ENCODE measurements at places on chromosomes 5 and 9.

- DNase-seq: no peak
These were observed 43.7 kb upstream of the SHOC1 start for GRCh38 chr9:111838439-111838838.

- DNase-seq: no peak
These were observed 33.3 kb upstream of the FAM170A start for GRCh38 chr5:119596046-119596445.

DNA sequence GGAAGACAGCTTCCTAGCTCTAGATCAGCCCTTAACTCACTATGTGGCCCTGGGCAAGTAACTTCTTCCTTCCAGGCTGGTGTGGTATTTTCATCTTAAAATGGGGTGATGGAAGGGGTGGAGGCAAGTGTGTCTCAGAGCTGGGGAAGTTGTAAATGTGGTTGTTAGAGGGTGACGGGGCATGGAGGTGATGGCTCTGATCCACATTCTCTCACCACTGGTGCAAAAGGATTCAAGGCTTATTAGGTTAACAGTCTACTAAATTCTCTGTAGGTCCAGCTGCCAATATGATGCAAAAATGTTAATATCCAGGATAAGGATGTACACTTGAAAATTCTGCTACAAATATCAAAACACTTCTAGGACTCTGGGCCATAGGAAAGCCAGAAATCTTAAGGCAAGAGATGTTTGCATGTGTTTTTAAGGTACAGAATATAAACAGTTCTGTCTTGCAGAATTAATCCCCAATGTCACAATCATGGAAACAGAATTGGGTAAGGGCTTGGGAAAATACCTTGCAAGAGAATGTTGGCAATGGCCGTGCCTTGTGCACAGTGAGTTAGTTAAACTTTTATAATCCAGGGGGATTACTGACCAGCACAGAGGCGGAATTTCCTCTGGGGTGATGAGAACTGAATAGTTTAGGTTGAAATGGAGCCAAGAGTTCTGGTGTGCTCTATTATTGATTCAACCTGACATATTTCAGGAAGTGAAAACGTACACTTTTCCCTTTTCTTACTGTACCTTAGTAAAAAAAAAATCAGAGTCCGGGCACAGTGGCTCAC is 19.8 kb downstream of the TNFSF15 start:
- DNase-seq: no peak

DNA sequence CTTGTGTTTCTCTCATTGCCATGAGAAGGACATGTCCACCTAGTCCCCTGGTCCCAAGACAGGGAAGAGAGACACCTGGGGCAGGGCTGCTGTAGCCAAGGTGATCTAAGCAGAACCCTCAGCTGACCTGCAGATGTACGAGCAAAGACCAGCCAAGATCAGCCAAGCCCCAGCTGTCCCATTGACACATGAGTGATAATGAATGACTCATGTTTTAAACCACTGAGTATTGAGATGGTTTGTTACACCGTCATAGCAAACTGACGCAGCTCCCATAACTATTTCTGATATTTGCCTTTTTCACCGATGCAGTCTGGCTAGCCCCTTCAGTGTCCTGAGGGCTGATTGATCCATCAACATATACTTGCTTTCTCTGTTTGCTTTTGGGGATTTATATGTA is 6.7 kb downstream of the OR1K1 start:
- DNase-seq: no peak

GRCh38 chr5:159340511-159340910 is 10.2 kb upstream of the IL12B start:
- no peak for DNase-seq

DNA sequence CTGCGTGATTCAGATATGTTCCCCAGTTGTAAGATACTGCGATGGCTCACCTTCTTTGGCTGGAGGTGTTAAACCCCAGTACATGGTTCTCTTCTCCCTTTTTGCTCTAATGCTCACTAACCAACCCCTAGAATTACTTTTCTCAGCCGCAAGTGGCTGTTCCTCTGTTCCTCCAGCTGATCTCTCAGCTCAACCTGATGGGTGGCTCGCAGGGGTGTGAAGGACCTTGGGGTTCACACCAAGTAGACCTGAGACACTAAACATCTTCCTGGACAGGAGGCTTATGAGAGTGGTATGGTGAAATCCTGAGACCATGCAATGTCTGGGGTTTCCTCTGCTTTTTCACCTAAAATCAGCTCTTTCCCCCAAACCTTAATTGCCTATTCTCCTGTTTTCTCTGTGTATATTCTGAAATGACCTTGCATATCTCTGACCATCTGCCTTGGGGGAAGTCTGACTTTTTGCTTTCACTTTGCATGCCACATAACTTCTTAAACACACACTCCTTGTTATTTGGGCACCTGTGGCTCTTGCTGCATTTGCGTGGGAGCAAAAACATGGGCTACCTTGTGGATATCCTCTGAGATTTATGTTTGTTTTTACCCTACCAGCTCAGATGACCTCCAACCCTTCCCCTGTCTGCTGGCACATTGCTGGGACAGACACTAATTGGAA is 15.9 kb upstream of the IFNA14 start:
- DNase-seq: no peak

DNA sequence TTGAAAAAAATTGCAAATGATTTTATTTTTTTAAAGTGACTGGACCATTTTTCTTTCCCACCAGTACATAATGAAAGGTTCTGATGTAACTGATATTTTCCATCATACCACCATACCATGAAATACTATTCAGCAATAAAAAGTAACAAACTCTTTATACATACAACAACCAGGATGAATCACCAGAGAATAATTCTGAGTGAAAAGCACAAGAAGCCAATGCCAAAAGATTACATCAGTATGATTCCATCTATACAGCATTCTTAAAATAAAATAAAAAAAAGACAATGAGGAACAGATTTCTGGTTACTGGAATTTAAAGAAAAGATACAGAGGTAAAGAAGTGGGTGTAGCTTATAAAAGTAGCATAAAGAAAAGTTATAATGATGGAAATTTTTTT is 423.7 kb upstream of the ST8SIA4 start:
- DNase-seq: no peak

- no peak for DNase-seq
These were observed 12.4 kb downstream of the NUDT2 start for GRCh38 chr9:34341659-34342295.

DNA sequence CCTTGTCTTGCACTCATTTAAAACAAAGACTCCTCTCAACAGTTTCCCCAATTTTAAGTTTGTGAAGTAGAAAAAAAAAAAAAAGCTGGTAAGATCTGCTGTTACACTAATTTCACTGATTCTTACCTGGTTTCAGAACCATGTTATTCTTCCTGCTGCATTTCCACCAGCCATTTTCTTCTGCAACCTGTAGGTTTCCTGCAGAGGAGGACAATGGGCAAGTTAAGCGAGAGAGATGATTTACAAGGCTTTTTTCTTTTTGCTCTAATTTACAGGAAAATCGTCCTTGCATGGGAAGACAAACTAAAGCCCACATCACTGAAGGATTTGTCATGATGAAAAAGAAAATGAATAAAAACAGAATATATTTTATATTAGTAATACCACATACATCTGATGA is 86.0 kb upstream of the SMARCA2 start:
- no peak for DNase-seq

- DNase-seq: no peak
These were observed 201.2 kb downstream of the TSSK1B start for GRCh38 chr5:113233606-113234005.

- DNase-seq: no peak
These were observed 45.7 kb downstream of the SH3GL2 start for GRCh38 chr9:17624571-17624970.

DNA sequence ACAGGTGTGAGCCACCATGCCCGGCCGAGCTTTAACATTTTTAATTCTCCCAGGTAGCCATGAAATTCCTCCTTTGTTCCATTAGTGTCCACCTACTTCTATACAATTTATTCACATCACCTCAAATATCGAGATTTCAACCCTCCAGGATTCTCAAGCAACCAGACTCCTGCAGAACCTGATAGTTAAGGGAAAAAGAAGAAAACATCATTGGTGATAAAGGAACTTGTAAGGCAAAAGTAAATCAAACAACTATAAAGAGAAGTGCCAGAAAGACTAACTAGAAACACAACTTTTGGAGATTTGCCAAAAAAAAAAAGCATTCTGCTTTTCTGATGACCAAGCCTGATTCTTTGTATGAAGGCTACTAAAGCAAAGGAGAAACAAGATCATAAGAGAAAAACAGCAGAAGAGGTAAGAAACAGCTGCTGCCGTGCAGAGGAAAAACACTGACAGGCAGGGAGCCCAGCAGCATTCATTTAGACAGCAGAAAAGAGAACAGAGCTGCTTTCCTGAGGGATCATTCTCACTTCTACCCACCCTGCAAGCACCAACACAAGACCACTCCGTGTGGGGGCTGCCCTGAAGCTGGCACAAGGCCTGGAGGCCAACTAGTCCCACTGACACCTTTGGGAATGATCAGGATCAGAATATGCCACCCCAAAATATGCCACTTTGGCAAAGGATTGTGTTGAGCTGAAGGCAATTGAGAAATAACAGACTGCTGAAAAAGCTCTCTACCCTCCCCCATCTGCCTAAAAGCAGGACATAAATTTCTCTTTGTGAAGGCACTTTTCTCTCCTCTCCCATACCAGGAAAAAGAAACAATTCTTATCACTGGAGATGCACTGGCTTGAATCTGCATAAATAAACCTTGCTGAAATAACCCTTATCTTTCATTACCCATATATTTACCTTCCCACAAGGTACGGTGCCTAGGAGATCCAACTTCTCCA is 75.1 kb downstream of the ALDH7A1 start:
- no peak for DNase-seq

DNA sequence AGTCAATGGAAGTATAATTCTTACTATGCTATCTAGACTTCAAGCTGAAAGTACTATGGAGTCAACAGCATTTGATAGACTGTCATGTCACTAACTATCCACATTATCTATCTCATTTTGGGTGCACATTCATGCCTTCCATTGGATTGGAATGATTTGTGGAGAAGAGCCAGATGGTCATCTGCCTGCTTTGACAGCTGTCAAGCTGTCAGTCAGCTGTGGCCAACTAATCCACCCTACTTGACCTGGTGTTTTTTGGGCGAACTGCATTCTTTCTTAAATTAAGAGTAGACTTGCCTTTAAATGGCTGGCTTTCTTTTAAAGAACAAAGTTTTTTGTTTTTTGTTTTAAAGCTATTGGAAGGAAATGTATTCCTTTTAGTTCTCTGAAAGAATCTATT is 151.5 kb downstream of the DCP2 start:
- DNase-seq: no peak

GRCh38 chr9:135085830-135086546 is 1.5 kb upstream of the OLFM1 start:
- DNase-seq: no peak

DNA sequence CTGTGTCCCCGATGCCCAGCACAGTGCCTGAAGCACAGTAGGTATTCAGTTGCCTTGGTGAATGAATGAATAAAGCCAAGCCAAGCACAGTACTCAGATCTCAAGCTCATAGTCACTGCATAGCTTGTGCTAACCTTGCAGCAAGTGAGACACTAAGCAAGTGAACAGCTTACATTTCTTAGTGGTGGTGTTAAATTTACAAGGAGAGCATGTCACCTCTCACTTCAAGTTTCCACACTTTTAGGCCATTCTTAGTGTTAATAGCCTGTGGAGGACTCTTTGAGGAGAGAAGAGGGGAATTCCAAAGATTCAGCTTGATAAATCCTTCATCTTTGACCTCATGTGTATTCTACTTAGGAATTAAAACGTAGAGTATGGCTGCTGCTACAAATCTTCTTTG is 104.7 kb downstream of the C9orf152 start:
- no peak for DNase-seq

DNA sequence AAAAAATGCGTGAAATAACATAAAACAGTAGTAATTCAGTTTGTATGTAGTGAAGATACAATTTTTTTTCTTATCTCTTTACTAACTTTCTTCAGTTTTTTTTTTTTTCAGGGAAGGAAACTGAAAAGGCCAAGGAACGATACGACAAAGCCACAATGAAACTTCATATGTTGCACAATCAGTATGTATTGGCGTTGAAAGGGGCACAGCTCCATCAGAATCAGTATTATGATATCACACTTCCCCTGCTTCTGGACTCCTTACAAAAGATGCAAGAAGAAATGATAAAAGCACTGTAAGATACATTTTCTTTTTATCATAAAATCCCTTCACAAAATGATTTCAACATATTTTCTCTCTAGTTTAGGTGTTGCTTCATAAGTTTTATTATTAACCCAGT is 120.0 kb downstream of the FER start:
- no peak for DNase-seq

DNA sequence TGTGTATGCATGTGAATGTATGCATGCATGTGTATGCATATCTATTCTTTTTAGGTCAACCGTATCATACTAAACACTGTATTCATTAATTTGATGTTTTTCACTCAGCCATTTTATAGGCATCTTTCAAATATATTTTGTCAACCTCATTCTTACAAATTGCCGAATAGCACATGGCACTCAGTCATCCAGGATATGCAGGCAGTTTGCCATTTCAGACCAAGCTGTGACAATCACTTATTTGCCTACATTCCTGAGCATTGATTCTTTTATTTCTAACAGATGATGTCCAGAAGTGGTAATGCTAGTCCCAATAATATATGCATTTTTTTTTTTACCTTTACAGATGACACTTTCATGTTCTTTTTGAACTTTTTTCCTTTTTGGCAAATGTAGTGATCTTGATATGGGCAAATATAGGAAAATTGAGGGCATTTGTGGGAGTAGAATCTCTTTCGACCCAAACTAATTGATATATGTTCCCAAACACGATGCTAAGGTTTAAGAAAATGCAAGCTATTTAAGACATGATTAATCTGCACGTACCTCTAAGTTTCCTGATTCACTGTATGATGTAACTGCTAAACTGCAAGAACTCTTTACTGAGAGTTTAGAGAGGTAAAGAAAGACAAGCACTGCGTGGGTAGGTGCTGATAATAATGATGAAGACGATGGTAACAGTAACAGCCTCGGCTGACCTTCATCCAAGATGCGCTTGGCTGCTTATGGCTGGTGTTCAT is 153.9 kb upstream of the DAP start:
- DNase-seq: no peak

DNA sequence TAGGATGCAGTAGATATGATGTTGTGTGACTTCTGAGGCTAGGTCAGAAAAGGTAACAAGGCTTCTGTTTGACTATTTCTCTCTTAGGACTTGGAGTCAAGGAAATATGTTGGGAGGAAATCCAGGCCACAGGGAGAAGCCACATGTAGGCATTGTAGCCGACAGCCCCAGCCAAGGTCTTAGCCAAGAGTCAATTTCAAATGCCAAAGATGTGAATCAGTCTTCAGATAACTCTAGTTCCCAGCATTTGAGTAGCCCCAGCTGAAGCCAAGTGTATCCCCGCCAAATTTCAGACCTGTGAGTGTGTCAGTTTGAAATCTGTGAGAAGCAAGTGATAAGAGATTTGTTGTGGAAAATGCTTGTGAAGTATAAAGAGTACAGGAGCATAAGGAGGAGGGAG is 38.1 kb upstream of the ISL1 start:
- no peak for DNase-seq
